MM.1S (cell line): ENCODE measurements at places on chromosomes 2 and 18.

DNA sequence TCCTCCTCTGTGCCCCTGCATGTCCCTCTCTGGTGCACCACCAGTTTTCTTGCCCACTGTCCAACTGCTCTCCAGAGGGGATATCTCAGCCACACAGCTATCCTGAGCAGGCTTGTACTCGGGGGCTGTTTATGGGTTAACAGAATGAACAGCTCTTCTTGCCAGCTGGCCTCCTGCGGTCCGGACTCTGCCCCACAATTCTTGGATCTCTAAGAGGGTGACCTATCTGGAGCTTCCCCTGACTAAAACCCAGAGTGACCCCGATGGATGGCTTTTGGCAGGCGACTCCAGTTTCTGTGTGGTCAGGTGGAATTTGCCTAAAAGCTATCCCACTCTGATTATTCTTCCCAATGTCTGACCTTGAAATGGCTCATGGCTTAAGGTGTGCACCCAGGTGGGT is 9.1 kb downstream of the SOWAHC start:
- no peak overlapping the region for H3K4me3 ChIP-seq
- no peak for DNase-seq
- peak overlapping the region; percentile 73; the same call in 1 of the 2 replicates for H3K27ac ChIP-seq
- no peaks in the 10 kb centered on the region for H3K36me3 ChIP-seq
- H3K27me3 ChIP-seq, result no peaks in the 10 kb centered on the region

GRCh38 chr18:76564117-76564516 is 69.1 kb upstream of the ZNF516 start:
- no peak overlapping the region for H3K4me3 ChIP-seq
- no peaks in the 10 kb centered on the region for H3K4me1 ChIP-seq
- H3K27ac ChIP-seq, result no peak overlapping the region
- H3K27me3 ChIP-seq, result no peaks in the 10 kb centered on the region
- DNase-seq, result no peak

- H3K4me3 ChIP-seq, result no peak overlapping the region
- H3K27ac ChIP-seq, result no peak overlapping the region
- no peaks in the 10 kb centered on the region for H3K4me1 ChIP-seq
- no peak for DNase-seq
- no peaks in the 10 kb centered on the region for H3K27me3 ChIP-seq
These were observed 74.8 kb upstream of the RGPD4 start for GRCh38 chr2:107751936-107752335.

GRCh38 chr18:58476516-58477256 is 152.2 kb downstream of the ALPK2 start:
- H3K27me3 ChIP-seq, result no peaks in the 10 kb centered on the region
- H3K4me3 ChIP-seq, result no peak overlapping the region
- no peaks in the 10 kb centered on the region for H3K36me3 ChIP-seq
- DNase-seq, result no peak
- H3K27ac ChIP-seq, result no peak overlapping the region
- H3K4me1 ChIP-seq, result no peaks in the 10 kb centered on the region

DNA sequence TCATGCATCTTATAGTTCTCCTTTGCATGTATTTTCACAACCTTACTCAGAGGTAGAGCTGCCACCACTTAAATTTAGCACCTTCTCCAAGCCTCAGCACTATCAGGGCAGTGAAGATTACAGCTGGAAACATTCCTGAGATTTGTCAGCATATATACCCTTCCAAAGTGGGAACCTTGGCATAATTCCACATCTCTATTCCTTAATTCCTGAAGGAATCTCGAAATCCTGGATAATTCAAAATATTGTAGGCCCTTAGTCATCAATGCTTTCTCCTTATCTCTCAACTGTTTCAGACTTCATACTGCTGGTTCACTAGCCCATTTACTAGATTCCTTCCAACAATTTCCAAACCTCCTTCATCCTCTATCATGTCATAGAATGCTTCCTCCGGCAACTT is 87.4 kb downstream of the ITSN2 start:
- H3K4me1 ChIP-seq, result no peaks in the 10 kb centered on the region
- H3K36me3 ChIP-seq, result peaks cover 2% of the 10 kb centered on the region; the same call in 1 of the 2 replicates
- no peak overlapping the region for H3K27ac ChIP-seq

DNA sequence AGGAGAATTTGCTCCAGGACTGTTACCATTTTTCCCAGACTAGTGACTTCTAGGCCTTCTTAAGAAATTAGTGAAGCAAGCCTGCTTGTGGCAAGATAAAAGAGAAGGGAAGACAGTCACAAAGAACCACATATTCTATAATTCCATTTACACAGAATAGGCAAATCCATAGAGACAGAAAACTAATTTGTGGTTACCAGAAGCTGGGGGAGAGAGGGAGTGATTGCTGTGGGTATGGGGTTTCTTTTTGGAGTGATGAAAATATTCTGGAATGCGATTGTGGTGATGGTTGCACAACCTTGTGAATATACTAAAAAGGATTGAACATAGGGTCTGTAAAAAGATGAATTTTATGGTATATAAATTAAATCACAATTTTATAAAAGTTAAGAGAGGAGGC is 37.5 kb upstream of the SIX2 start:
- H3K4me3 ChIP-seq, result no peak overlapping the region
- H3K36me3 ChIP-seq, result no peaks in the 10 kb centered on the region
- no peak for DNase-seq
- no peak overlapping the region for H3K27ac ChIP-seq
- H3K27me3 ChIP-seq, result no peaks in the 10 kb centered on the region
- H3K4me1 ChIP-seq, result no peaks in the 10 kb centered on the region

DNA sequence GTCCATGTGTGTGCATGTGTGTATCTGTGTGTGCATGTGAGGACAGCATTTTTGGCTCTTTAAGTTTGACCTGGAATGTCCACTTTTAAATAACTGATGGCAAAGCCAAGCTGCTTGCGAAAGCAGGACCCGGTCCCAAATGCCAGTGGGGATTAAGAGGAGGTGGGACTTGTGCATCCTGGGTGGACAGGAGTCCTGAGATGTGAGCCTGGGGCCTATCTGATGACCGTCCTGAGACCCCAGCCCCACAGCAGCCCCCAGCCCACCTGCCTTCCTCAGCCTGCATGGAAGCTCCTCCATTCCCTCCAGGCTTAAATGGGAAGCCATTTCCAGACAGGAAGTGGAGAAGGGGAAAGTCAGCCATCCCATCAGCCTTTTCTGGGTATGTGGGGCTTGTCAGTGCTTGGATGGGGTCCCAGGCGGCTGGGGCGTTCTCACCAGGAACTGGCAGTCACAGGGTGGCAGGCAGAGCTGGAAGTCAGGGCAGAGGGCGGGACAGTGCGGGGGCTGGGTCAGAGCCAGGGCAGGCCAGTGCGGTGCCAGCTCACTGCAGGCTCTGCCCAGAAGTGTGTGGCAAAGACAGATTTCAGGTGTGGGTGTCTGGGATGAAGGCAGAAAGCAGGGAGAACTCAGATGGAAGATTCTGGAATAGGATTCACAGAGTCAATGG is 117.8 kb downstream of the ACKR3 start:
- no peak overlapping the region for H3K27ac ChIP-seq
- H3K27me3 ChIP-seq, result no peaks in the 10 kb centered on the region
- no peaks in the 10 kb centered on the region for H3K4me1 ChIP-seq
- no peak overlapping the region for H3K4me3 ChIP-seq
- no peak for DNase-seq
- no peaks in the 10 kb centered on the region for H3K36me3 ChIP-seq

- DNase-seq, result no peak
- H3K4me1 ChIP-seq, result no peaks in the 10 kb centered on the region
- H3K36me3 ChIP-seq, result no peaks in the 10 kb centered on the region
These were observed 179.1 kb upstream of the LYPD1 start for GRCh38 chr2:132849118-132849517.

DNA sequence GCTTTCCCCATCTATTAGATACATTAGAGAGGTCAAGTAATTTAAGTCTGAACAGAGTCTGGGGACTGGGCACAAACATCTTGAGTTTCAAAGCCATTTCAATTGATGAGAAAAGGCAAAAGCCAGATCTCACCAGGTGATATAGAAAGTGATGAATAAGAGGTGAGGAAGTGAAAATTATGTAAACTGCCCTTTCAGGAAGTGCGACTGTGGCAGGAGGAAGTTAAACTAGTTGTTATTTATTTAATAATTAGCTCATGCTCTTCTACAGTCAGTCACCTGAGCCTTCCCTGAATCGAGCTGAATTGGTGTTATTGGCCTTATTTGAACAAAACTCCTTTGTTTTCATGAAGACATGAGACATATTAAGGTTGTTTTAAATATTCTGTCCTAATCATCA is 115.1 kb downstream of the CDH20 start:
- H3K36me3 ChIP-seq, result no peaks in the 10 kb centered on the region
- H3K27me3 ChIP-seq, result no peaks in the 10 kb centered on the region
- H3K4me1 ChIP-seq, result no peaks in the 10 kb centered on the region
- peak; percentile 34 for DNase-seq

DNA sequence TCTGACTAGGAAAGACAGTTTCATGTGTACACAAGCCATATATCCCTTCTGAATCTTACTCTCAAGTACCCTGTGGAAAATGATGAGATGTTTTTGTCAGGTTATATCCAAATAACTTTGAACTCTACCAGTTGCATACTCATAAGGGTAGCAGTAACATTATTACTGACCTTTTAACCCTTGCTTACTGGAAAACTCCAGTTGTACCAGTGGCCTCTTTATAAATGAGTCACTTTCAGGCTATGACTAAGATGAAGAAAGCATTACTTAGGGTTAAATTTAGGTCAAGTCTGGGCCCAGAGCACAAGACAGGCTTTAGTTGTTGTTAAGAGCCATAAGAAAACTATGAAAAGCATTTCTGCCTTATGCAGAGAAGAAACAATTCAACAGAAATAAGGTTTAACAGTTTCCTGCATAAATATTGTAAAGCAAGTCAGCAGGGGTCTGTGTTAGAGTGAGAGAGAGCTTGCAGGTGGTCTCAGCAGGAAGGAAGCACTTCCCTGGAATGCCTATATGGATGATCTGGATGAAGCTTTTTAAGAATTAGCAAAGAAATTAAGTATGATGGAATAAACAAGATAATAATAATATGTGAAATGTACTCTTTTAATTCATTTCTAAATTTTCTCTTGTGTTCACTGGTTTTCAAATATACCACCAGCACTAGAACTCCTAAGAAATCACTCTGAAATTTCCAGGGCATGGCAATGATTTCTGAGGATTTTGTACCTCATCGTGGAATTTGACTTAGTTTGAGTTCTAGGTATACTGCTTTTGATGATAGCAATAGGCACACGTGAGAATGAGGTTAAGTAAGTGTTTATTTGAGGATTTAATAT is 126.6 kb downstream of the UBE2E3 start:
- no peaks in the 10 kb centered on the region for H3K27me3 ChIP-seq
- H3K4me3 ChIP-seq, result no peak overlapping the region
- H3K27ac ChIP-seq, result no peak overlapping the region
- peak; percentile 43 for DNase-seq
- no peaks in the 10 kb centered on the region for H3K36me3 ChIP-seq
